NCI-H1417 (cell line): ENCODE measurements at places on chromosomes 3 and 15.

DNA sequence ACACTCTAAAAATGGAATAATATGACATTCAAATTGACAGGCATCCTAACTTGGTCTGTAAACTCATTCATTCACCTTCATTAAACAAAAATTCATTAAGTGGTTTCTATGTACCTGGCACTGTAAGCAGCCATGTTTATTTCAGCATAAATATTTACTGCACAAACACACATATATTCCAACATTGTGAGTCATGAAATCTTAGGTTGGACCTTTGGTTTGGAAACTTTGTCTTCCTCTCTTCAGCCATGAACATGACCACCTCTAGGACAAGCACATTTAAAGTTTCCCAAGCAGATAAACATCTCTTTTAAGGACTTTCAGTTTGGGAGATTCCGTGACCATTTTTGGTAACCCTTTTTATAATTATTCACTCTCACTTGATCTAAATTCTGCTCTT is 131.8 kb downstream of the TPRG1 start:
- no peak for DNase-seq

GRCh38 chr3:39269528-39269927 is 10.3 kb downstream of the CX3CR1 start:
- DNase-seq: no peak

- DNase-seq: no peak
These were observed 3.6 kb downstream of the CLEC3B start for GRCh38 chr3:45029661-45030060.

DNA sequence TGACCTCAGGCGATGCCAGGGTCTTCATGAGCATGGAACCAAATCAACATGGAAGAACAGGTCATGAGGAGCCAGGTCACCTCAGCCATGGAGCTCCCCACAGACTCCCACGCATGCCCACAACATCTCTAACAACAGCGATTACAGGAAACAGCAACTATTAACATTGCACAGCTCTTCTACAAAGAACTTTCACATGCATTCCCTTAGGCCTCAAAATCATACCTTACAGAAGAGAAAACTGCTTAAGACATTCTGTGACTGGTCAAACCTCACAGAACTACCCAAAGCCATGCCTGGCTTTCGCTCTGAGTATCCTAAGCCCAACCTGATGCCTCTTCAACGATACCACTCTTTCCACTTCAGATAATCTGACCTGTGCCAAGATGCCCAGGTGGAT is 117.8 kb downstream of the OXNAD1 start:
- DNase-seq: no peak

- DNase-seq: no peak
These were observed 465.8 kb upstream of the ROBO1 start for GRCh38 chr3:80233576-80233975.

GRCh38 chr3:132660811-132661070 is 612 bp downstream of the UBA5 start:
- DNase-seq: no peak

GRCh38 chr3:17808994-17809393 is 66.6 kb upstream of the TBC1D5 start:
- no peak for DNase-seq

DNA sequence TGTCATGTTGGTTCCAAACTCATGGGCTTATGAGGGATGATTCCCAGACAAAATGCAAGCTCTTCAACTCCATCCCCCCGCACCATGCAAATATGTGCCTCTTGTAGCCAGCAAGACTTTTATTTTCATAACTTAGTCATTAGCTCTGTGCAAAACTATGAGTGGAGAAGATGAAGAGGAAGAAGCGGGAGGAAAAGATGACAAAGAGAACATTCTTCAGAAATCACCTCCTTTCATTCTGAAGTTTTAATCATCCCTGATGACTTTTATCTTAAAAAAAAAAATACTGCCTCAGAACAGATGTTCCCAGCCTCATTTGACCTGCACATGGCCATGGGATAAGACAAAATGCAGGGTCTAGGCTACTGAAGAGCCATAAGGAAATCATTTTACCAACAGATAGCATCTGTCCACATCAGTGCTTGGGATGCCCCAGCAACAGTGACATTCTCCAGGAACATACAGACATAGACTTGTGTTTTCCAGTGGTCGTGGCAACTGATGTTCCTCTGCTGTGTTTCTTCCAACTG is 145.5 kb downstream of the WNT5A start:
- no peak for DNase-seq

GRCh38 chr3:172518929-172519640 is 4.1 kb downstream of the TNFSF10 start:
- no peak for DNase-seq

DNA sequence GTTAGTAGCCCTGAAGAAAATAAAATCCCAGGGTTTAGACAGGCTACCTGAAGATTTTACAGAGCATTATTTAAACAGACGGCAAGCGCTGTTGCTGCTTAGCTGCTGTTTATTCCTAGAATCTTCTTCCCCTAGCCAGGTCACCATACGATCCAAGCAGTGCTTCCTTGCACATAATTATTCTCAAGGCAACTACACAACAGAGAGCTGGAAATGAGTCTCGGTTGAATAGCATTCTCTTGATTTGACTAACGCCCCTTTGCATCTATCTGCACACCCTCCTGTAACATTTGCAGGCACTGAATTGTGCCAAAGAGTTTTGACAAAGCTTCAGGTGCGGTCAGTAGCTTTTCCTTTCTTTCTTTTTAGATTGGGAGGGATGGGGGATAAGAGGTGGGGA is 564.4 kb downstream of the TBL1XR1 start:
- DNase-seq: no peak

DNA sequence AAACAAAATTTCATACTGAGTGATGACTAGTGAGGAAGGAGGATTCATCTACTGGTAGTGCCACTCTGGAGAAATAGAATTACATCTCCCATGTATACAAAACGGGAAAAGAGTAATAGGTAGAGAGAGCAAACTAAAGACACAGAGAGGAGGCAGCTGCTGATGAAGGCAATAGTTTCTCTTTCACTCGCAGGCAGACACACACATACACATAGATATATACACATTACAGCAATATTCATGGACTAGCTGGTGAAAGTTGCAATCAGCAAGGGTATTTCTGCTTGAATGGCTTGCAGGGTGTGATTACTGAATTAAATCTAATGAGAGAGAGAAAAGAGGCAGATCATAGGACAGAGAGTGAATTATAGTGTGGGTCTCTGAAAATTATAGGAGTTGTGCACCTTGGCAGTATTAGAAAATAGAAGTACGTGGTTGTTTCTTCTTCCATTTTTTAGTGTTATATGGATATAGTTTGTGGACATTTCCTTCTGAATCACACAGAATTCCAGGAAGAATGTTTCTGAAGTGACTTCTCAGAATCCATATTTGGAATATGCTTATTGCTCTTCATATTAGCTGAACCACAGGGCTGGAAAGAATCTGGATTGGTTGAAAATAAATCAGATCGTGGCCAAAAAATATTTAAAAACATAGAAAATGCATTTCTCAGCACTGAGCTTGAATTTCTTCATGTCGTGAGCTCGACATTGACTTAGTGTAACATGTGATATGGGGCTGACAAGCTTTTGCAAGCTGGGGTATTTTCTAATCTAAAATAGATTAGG is 991.2 kb downstream of the TUSC7 start:
- DNase-seq: peak; percentile 79

DNA sequence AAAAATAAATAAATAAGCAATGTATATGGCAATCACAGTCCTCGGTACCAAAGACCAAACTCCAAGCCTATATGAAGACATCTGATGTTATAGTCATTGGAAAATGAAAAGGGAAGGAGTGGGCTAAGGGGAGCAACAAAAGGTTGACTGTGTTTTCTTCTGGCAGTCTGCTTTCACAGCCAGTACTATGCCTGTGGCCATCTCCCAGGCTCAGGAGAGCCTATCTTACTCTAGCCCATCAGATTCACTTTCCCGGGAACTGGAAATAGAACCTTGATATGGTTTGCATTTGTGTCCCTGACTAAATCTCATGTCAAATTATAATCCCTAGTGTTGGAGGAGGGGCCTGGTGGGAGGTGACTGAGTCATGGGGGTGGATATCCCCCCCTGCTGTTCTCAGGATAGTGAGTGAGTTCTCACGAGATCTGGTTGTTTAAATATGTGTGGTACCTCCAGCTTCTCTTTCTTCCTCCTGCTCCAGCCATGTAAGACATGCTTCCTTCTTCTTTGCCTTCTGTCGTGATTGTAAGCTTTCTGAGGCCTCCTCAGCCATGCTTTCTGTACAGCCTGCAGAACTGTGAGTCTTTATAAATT is 105.3 kb downstream of the PLCH1 start:
- no peak for DNase-seq

- DNase-seq: no peak
These were observed 35.0 kb downstream of the SEC22C start for GRCh38 chr3:42546691-42547213.

GRCh38 chr15:32838820-32839219 is 121.0 kb downstream of the GREM1 start:
- peak; percentile 67 for DNase-seq

- DNase-seq: no peak
These were observed 181.4 kb downstream of the TLE3 start for GRCh38 chr15:69916169-69916785.

- no peak for DNase-seq
These were observed 36.1 kb downstream of the PBRM1 start for GRCh38 chr3:52649461-52650210.

GRCh38 chr3:25558121-25558520 is 106.6 kb downstream of the TOP2B start:
- DNase-seq: no peak

DNA sequence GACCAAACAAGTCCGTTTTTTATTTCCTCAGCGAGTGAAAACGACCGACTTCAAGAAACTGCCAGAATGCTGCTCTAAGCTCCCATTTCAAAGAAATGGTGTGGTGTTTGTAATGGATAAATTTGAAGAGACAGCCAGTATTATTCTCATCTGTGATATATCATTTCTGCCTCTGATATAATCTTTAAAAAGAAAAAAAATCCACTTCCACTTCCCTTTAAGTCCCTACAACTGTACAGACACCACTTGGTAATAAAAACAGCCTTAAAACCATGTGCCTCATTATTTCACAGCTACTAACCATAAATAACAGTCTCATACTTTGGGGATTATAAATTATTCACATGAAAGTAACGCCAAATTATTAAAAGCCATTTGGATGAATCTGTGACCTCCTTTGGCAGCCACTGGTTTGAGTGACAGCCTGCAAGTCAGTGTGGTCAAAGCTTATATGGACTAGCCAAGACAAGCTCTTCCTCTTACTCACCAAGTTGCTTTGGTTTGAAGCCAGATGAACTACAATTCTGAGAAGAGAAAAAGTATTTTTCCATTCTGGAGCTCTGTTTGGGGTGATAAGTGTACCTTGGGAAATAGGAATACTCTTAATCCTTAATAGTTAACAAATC is 168.0 kb downstream of the SHOX2 start:
- DNase-seq: no peak

DNA sequence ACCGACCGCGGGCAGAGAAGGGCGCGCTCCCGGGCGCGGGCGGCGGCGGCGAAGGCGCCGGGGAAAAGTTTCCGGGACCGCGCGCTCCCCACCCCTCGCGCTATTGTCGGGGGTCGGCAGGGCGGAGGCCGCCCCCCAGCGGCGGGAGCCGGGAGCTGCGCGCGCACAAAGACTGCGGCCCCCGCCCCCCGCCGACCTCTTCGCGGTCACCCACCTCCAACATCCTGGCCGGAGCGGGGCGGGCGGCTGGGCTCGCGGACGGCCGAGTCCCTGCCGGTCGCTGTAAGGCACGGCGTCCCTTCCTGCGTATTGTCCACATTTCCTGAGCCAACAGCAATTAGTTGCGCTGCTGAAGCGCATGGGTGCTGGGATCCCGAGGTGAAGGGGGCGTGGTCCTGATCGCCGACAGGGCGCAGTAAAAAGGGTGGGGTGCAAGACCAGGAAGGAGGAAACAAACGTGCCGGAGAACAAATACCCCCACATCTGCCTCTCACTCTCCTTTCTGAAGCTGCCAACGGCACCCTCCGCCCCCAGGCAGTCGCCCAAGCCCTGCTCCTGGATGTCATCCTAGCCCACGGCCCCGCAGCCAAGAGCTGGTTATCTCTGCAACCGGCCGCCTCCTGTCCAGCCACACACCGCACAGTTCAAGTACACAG is at the start of gene TMEM44:
TMEM44 (minus strand) TSS at position 71 of the 656 bp plus-strand sequence. CDS start 204 bp downstream, outside the sequence.
- DNase-seq: peak; percentile 90

GRCh38 chr3:174862101-174862500 is 3.0 kb downstream of the NAALADL2 start:
- DNase-seq: peak; percentile 46

DNA sequence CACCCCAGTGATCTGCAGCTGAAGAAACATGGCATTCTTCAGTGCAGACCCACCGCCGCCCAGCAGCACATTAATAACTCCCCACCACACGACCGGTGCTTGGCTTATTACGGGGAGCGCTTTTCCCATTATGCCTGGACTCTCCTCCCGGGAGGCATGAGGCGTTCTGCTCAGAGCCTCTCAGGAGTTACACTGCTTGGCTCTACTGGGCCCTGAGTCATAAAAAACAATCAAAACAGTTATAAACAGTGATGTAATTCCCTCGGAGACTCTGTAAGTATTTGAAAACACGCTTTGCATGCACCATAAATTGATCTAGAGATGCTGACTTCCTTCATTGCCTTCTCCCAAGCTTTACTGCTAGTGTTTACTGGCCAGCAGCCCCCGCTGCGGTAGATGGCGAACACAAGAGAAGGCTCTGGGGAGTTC is 77.1 kb upstream of the SNRPA1 start:
- no peak for DNase-seq

DNA sequence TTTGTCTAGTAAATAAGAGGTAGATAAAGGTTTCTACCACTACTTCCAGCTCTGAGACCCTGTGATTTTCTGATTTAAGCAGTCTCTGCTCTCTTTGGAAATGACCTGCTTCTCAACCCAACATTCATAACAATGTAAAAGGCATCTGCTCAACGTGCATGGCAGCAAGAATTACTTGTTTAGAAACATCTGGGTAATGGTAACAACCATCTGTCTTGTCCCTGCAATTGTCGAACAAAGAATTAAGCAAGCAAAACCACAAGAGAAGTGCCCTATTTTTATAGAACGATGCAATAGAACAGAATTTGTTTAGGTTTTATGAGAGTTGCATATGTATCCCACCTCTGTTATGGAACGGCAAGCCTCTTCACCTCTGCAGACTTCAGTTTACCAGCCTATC is 7.1 kb upstream of the FSIP1 start:
- no peak for DNase-seq

DNA sequence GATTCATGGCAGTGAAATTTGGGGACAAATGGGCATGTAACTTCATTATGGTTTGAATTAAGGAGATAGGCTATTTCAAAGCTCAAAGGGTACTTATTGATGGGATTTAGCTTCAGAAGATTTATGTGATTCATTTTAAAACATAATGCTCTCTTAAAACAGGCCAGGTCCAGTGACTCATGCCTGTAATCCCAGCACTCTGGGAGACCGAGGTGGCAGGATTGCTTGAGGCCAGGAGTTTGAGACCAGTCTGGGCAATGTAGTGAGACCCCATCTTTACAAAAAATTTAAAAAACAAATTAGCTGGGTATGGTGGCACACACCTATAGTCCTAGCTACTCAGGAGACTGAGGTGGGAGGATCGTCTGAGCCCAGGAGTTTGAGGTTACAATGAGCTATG is 11.5 kb downstream of the THAP10 start:
- DNase-seq: no peak

- peak; percentile 28 for DNase-seq
These were observed 494.5 kb upstream of the PDZRN3 start for GRCh38 chr3:74119221-74119620.
